ENCODE measurements at places on chromosomes 3 and 15.
A peak's percentile ranks its signal among the peaks of the same experiment; 100 is the strongest.

GRCh38 chr3:36677331-36678007 lies 86.9 kb downstream of the DCLK3 start:
- DNase-seq = no peak

DNA sequence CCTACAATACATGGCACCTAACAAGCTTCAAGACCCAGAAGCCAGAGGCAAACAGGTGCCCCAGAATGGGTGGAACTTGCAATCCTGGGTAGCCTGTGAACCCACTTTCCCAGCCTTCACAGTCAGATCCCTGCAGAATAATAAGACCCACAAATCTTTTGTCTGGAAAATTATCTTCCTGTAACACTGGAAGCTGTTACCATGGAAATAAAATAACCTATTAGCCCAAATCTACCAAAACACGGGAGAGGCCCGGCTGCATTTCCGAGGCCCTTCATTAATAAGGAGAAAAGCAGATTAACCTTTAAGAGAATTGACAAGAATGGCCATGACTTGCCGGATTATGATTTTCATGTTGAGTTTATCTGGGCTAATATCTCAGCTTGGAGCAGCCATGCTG lies 256.1 kb upstream of the PROK2 start:
- no peak for DNase-seq

GRCh38 chr3:160754371-160754854 lies 1.6 kb upstream of the PPM1L start:
- peak; percentile 86 for DNase-seq

- DNase-seq = no peak
Measured at GRCh38 chr3:178275793-178276192, 260.4 kb upstream of the KCNMB2 start.

- no peak for DNase-seq
Measured at GRCh38 chr3:150303768-150304167, 104.3 kb upstream of the TSC22D2 start.

DNA sequence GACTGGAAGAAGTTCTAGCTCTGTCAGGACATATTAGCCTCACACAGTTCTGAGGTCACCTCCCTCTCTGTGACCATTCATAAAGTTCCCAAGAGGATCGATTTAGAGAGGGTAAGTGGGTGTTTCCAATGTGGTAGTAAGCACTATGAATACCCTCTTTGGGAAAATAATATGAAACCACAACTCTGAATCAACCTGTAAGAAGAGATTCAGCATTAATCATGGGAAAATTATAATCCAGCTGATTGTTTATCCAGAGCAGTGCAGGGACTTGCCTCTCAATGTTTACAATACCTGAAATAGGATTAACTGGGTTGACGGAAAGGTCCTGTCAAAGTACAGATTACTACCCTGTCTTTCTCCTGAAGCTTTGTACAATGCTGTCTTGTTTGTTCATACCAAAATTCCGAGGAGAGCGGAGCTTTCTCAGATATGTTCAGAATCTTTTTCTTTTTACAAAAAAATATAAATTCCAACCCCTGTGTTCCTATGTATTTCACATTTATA lies 302.9 kb upstream of the DPPA4 start:
- peak; percentile 77 for DNase-seq

DNA sequence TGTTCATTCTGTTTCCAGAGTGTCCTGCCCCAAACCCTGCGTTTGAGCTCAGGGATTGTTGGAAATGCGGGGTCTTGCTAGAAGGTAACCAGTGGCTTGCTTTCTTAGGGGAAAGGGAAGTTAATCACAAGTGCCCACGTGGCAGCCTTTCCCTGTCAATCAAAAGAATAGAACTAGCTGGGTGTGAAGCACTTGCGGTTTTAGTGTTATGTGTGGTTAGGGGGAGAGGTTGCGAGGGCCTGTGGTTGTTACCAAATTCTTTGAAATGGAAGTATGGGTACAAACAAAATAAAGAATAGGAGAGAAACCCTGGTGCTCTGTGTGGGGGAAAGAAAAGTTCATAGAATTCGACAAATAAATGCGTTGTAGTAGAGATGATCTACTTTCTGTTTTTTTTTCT lies 67.6 kb downstream of the FNDC3B start:
- no peak for DNase-seq

- DNase-seq = no peak
Measured at GRCh38 chr15:35495080-35495479, 50.9 kb downstream of the DPH6 start.

All from eye (tissue), 1 donor.